Endothelial cell of coronary artery (primary cell): ENCODE measurements at places on chromosomes 2 and 18. TPM values are rescaled to one million over a fixed set of nuclear protein-coding genes. Genes with fewer than 3 reads are reported as not detected.

The COLEC12 gene
- total RNA-seq = 0.94 and 16.5 TPM in 2 replicates

The RFX8 gene
- 0.28 and 0.81 TPM in 2 replicates for total RNA-seq

The CCDC102B gene
- total RNA-seq = 2.5 and 2.9 TPM in 2 replicates

The BCL11A gene
- 0.19 and 0.36 TPM in 2 replicates for total RNA-seq

The MDH1B gene
- 0.28 and 0.72 TPM in 2 replicates for total RNA-seq

The MSGN1 gene
- not detected in 2 replicates for total RNA-seq

The RANBP2 gene
- total RNA-seq = 74.9 and 83.9 TPM in 2 replicates

The CRACDL gene
- total RNA-seq = 7.0 and 8.7 TPM in 2 replicates

The OTX1 gene
- total RNA-seq = 0.27 and 0.28 TPM in 2 replicates

The RAB6D gene
- total RNA-seq = not detected in 2 replicates

The PASK gene
- 3.4 and 5.8 TPM in 2 replicates for total RNA-seq

The ANKRD53 gene
- total RNA-seq = 0.09 and 0.18 TPM in 2 replicates

The MYOM1 gene
- 0.18 and 0.66 TPM in 2 replicates for total RNA-seq

The NAT8 gene
- not detected in 2 replicates for total RNA-seq

The ASIC4 gene
- not detected in 2 replicates for total RNA-seq

The ASAP2 gene
- 42.7 and 61.9 TPM in 2 replicates for total RNA-seq

The HOXD12 gene
- total RNA-seq = not detected in 2 replicates

The SPP2 gene
- not detected in 2 replicates for total RNA-seq
